ENCODE measurements at places on chromosomes 2 and 18.

- no peak for DNase-seq
These were observed 159.6 kb upstream of the SETBP1 start for GRCh38 chr18:44520981-44521667.

GRCh38 chr2:206869824-206870495 lies 69.4 kb upstream of the CPO start:
- no peak for DNase-seq

GRCh38 chr2:68127358-68128242 lies 30.1 kb upstream of the PNO1 start:
- DNase-seq, result no peak

GRCh38 chr2:188023035-188023434 lies 268.6 kb upstream of the GULP1 start:
- no peak for DNase-seq

- no peak for DNase-seq
These were observed 222.9 kb downstream of the PRKCE start for GRCh38 chr2:45874344-45874743.

DNA sequence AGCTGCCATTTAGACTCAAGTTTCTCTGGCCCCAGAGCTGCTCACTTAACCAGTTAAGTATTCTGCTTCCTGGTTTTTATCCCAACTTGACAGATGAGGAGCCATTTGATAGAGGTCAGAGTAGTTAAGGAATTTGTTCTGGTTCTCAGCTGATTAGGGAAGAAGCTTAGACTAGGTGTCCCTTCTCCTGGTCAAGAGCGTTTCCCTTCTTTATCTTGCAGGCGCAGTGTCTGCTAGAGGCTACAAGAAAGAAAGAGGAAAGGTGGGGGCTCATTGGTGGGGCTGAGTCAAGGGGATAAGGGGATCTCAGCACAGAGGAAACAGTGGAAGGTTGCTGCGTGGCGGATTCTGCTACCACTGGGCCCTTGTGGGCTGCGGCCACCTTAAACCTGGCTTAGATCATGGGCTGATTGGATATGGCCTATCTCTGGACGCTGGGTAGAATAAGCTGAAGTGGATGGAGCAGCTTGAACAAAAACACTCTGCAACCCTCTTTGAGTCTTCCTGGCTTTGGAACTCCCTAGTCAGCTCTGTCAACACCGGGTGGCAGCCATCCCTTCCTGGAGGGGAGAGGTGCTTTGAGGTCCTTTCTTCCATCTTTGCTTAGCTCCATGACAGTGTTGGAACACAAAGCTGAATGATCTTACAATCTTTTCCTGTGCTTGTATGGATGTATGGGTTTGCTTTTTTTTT lies 70.8 kb downstream of the QPCT start:
- no peak for DNase-seq

- DNase-seq, result no peak
These were observed 51.3 kb upstream of the RND3 start for GRCh38 chr2:150538651-150539201.

DNA sequence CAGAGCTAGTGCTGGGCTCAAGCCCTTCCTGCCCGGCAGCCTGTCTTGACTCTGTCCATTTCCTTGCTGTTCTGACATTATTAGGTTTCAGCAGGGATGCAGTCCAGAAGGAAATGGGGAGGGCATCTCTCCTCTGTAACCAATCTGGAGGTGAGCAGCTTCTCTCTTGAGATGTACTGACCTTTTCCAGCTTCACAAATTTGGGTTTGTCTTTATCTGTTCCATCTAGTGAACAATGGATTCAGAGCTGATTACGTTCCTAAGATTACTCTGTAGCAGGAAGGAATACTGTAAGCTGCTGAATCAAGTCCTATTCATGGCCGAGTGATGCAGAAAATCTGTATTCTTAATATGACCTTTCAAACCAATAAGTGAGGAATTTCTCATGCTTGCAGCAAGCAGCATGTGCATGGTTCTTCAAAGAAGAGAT lies 11.0 kb downstream of the PLA2R1 start:
- no peak for DNase-seq

GRCh38 chr2:68915393-68915792 lies 37.3 kb downstream of the GKN2 start:
- no peak for DNase-seq

DNA sequence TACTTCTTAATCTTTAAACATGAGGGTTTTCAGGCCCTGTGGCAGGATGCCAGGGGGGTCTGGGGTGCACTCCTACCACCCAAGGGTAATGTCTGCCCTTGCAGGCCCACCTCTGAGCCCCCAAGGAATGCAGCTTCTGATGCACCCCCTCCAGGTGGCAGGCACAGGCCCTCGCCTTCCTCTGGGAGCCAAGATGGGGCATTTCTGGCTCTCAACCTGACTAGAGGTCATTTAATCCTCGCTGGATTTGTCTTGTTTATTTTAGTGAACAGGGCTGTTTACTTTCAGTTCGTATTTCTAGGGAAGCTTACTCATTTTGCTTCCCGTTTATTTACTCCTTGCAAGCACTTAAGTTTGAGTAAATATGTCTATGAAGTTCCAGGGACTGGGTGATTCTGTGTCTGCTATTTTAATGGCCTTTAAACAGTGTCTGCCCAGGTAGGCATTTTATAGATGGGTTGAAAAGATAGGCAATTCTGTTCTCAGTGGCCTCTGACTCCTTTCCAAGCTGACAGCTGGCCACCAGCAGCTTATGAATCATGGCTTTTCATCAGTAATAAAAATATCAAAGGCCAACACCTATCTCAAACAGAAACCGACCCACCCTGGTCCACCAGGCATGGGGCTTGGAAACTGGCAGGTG lies 11.1 kb upstream of the DNPEP start:
- DNase-seq, result no peak

DNA sequence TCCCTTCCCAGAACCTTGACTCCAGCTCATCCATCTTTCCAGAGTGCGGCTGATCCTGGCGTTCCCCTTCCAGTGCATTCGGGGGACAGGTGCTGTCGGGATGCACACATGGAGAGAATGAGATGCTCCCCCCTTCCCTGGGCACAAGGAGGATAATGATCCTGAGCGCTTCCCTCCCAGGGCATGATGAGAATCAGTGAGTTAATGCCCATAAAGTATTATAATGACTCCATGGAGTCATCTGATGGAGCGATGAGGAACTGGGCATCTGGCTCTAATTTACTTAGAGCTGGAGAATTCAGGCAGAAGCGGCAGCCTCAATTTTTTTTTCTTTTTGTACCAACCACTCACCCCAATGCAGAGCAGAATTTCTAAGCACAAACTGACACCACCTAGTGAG lies 79.6 kb upstream of the SKOR2 start:
- no peak for DNase-seq

- no peak for DNase-seq
These were observed 45.5 kb upstream of the IHH start for GRCh38 chr2:219106251-219106650.

- no peak for DNase-seq
These were observed 1.6 kb upstream of the ADNP2 start for GRCh38 chr18:80107426-80107825.

DNA sequence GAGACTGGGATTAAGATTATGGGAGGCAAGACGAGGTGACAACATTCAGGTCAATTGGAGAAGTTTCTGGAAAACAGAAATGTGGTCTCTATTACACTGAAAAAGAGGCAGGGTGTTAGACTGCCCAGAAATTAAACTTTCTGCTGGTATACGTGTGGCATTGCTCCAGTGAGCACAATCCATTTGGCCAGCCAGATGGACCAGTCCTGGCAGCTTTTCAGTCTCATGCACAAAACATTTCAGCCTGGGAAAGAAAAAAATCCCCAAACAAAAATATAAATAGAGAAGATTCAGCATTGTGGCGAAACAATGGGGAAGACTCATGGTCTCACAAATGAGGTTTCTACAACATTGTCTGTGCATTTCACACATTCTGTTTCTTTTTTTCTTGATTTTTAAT lies 113.9 kb downstream of the HNMT start:
- no peak for DNase-seq

DNA sequence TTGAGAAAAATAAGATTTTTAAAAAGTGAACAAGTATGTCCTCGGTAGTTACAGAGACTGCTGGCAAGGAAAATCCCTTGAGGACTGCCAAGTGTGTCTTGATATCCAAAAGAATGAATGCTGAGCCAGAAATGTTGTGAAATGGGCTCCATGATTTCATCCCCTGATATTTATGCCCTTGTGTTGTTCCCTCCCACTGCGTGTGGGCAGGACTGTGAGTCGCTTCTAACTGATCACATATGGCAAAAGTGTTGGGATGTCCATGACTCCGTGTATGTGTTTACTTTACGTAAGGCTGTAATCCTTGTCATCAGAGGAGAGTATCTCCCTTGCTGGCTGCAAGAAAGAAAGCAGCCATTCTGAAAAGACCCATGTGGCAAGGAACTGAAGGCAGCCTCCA lies 285.1 kb downstream of the SS18 start:
- DNase-seq, result no peak

DNA sequence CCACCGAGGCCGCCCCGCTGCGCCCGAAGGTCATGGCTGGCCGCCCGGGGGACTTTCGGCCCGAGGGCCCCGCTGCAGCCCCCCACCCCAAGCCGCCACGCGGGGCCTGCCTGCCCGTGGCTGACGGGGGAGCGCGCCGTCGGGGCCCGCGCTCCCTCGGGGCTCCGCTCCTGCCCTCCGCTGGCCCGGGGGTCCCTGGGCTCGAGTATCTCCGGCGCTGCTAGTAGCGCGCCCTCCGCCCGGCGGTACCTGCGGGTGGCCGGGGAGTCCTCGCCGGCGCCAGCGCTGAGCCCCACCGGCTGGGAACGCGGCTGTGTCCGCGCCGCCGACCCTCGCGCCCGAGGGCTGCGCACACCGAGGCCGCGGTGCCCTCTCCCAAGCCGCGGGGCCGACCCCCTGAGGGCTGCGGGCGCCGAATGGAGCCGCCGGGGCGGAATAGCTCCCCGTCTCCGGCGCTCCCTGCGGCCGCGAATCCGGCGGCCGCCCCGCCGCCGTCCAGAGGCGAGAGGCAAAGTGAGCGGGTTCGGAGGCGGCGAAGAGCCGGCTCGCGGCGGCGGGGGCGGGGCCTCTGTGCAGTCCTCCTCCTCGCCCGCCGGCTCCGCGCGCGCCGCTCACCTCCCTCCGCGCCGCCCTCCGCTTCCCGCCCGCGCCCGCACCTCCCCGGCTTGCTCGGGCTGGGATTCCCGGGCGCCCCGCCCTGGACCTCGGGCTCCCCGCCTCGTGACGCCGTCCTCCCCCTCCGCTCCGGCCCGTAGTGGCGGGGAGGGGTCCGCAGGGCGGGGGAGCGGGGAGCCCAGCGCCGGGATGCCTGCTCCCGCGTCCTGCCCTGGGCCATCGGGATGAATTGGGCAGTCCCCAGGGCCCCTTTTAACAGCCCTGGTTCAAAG lies at the start of gene KCNG3:
Gene KCNG3, minus strand, starts transcription at position 515 of the 887 bp plus-strand sequence. Its CDS starts 481 bp downstream, at position 34.
- DNase-seq, result peak; percentile 45

DNA sequence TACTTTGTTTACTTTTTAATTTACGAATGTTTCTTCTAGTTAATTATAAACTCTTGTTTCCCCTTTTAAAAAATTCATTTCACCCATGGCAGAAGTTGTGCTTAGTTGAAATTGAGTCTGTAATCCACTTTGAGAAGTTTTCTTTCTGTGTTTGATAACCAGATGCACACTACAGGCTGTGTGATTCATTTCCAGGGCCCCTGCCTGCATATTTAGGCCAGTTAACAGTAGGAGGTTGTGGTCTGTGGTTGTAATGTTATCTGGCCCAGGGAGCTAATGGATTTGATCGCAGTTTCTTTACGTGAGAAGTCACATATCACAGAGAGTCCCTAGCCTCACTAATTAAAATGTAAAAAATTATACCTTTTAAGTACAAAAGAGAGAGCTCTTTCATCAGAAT lies 3.3 kb downstream of the CDH7 start:
- DNase-seq, result no peak

DNA sequence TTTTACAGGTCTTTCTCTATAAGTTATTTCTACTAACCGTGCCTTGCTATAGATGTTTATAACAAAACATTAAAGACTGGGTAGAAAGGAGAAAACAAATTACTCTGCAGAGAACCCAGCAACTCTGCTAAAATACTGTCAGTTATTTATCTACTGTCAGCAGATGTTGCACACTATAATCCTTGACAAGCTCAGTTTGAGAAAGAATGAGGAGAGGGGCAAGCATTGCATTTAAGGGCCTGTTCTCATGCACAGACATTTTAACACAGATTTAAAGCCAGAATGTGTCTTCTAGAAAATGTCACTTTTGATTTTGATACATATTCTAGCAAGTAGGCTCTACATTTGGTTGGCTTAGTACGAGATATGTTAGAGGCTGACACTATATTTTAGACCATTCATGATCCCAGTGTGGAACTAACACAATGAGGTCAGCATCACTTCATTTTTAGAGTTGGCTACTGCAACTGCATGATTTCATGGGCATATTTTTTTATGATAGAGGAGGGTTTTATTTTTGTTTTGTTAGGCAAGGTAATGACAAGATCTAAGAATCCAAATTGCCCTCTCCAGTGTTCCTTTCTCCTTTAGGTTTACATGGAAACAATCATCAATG lies 516.4 kb downstream of the ZEB2 start:
- no peak for DNase-seq

- DNase-seq, result no peak
These were observed 334.5 kb downstream of the SMAD2 start for GRCh38 chr18:47595831-47596501.

DNA sequence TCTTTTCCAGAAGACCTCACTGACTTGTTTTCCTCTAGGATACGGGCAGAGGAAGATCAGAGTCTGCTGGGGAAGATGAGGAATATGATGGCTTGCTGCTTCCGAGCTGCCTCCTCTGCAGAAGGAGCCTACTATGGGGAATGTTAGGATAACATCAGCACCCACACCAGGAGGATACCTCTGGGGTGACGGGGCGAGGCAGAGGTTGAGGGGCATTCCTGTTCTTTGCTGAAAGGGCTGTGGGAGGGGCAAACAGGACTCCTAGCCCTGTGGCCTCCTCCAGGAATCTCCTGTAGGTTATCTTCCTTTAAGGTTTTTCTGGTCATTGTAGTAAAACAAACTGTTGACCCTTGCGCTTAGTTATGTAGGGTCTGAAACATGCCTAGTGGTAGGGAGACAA lies 102.5 kb downstream of the CRIM1 start:
- no peak for DNase-seq

DNA sequence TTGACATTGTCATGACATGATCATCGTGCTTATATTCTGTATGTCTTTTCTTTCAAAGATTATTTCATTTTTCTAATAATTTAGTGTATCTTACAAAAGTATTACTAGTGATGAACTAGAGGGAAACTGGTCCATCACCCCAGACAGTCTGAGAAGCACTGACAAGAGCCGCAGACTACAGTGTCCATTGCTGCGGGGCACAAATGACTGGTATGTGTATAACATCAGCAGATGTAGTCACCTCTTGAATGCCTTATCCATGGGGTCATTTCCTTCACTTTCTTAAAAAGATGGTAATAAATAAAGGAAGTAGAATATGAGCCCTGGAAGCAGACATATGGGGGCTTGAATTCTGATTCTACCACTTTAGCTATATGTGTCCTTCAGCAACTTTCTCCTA lies 29.6 kb downstream of the NEMP2 start:
- no peak for DNase-seq

DNA sequence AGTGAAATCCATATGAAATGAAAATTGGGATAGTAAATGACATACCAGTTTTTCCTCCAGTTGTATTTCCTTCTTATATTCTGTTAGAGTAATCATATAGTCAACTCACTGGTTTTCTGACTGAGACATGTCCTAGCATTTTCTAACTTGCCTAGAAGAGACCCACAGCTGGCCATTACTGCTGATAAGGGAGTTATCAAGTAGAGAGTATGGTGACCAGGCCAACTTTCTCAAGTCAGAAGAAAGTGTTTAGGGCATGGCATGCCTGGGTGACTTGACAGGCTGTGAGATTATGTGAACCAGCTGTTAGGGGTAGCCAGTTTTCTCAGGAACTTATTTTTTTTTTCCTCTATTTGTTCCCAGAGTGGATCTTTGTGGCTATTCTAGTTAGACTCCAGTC lies 81.2 kb downstream of the GPD2 start:
- no peak for DNase-seq
